ENCODE measurements at places on chromosomes 6 and 20.

GRCh38 chr6:4460586-4461475 lies 315.4 kb upstream of the CDYL start:
- no peak for DNase-seq

DNA sequence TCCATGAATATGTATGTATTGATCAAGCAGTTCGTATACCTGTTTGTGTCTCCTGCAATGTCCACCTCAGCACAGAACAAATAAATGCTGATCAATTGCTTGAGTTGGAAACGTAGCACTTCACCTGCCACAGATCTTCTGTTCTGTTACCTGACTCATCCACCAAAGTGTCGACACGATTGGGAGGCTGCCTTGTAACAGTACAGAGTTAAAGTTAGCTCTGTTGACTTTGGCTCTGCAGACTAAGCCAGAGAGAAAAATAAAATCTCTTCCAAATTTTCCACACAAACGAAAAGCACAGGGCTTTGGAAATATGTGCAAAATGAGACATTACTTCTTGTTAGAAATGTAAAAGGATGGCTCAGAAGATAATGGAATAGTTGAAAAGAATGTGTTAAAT lies 245.4 kb downstream of the NRN1 start:
- no peak for DNase-seq

- no peak for DNase-seq
Measured at GRCh38 chr6:29663300-29664042, 6.6 kb downstream of the MOG start.

- no peak for DNase-seq
Measured at GRCh38 chr6:156844089-156844488, 66.9 kb downstream of the ARID1B start.

DNA sequence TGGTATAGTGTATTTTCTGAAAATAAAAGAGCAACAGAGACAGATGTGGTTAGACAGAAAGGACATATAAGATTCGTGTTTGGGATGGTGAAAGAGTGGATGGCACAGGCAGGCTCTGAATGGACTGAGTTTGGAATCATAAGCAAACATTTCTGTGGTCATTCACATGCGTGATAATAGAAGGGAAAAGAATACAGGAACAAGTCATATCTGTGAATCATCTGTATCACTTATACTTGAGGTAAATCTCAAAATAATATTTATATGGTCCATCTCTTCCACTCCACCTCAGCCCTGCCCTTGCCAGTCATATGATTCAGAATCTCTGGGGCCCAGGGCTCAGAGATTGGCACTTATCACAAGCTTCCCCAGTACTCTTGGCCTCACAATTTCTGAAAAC lies 535.1 kb downstream of the BCKDHB start:
- DNase-seq, result no peak

DNA sequence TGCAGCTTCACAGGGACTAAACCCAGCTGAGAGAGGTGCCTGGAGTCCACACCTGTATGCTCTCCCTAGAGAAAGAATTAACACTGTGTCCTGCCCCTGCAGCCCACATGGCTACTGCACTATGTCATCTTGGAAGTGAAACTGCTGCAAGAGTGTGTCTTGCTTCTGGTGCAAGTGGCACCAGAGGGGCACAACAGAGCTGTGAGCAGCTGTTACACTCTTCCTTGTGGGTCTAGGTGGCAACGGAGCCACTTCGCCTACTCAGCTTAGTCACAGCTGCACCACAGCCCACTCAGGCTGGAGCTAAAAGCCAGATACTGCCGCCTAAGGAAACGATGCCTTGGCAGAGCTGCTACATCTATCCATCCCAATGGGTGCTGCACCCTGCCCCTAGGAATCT lies 391.4 kb downstream of the COL12A1 start:
- DNase-seq, result no peak

Measured in kidney capillary endothelial cell (primary cell).